Stimulated activated CD4-positive, alpha-beta T cell treated with anti-CD3 and anti-CD28 coated beads, TNF-alpha, amount 100 ng/mL, for 48 hours (primary cell): ENCODE measurements at places on chromosomes 16 and 17.

DNA sequence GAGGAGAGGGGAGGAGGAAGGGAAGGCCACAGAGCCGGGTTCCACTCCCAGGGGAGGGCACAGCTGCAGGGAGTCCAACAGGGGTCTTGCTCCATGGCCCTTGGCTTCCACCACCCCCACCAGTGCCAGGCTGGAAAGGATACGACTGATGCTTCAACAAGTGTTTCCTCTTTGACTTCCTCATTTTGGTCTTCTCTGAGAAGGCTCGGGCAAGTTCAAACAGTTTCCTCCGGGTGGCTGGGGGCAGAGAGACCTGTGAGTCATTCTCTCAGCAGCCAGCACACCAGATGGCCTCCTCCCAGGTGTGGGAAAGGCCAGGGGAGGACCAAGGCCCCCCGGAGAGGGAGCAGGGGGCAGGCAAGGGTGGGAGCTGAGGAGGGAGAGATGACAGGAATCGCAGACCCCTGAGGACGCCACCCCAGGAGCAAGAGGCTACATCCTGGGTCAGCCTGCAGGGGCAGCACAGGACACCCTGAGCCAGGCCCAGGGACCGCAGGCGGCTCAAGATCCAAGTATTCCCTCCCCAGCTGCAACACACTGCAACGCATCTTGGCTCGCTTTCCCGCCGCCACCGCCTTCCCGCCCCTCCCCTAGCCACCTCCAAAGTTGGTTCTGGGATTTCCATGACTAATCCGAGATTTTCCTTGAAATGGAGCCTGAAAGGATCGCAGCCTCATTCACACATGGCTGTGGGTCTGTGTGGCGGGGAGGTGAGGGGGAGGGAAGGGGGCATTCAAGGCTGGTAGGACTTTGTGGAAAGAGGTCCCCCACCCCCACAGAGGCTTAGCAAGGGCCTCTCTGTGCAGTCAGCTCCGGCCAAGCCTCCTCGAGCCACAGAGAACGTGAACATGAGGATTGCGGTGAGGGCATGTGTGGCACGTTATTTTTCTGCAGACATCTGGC, 18.4 kb upstream of the MRPS23 start:
- DNase-seq: no peak

DNA sequence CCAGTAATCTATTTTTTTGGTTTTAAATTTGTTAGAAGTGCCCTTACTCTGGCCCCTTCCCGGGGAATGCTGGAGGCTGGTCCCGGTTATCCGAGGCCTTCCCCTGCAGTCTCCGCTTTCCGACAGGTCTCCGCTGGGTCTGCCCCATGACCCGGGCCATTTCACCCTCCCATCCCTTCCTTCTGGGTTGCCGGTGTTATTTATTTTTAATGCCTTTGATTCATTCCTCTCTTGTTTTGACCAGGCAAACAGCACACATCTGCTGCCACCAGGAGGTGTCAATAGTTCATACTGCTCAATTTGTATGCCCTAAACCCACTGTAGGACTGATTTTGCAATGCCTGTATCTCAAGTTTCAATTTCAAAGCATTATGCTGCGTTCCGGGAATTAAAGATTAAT, 113.2 kb upstream of the IRX5 start:
- DNase-seq: no peak

DNA sequence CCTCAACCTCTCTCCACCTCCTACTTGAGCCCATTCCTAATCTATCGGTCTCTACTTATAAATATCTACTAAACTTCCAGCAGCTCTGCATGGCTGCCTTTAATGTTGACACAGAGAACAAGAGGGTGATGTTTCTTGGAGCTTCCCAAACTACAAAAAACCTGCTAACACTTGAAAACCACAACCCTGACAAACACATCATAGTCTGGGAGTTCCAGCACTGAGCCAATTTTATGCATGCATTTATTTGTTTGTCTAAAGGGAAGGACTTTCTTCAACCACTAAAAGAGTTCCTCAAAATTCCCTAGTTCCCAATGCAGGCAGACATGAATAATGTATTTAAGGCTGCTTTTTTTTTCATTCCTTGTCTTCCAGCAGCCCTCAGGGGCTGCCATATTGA, 331.8 kb upstream of the XYLT1 start:
- DNase-seq: no peak

DNA sequence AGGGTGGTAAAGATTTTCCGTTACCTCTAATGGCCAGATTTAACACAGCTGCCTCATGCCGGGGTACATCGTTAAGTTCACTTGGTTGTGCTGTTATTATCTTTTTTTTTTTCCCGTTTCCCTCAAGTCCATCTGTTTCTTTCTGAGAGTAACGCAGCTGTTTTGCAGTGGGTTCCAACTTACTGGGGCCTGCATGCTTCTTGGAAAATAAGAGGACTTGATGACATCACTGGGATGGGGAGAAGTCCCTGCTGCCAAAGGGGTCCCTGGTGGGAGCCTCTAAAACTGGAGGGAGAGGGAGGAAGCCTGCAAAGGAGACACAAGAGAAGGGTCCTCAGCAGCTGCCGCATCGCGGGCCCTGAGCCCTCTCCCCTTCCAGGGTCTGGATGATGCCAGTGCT, 77.8 kb upstream of the NOL11 start:
- DNase-seq: no peak

DNA sequence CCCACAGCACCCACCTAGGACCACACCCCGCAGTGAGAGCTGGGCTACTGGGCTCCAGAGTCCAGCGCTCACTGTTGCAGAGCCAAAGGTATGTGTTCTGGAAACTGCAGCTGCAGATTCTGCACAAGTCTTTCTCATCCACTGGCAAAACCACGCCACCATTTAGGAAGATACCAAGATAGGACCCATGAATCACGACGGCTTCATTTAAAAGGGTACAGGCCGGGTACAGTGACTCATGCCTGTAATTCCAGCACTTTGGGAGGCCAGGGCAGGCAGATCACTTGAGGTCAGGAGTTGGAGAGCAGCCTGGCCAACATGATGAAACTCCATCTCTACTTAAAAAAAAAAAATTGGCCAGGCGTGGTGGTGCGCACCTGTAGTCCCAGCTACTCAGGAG, 18.8 kb downstream of the FOXF1 start:
- no peak for DNase-seq

DNA sequence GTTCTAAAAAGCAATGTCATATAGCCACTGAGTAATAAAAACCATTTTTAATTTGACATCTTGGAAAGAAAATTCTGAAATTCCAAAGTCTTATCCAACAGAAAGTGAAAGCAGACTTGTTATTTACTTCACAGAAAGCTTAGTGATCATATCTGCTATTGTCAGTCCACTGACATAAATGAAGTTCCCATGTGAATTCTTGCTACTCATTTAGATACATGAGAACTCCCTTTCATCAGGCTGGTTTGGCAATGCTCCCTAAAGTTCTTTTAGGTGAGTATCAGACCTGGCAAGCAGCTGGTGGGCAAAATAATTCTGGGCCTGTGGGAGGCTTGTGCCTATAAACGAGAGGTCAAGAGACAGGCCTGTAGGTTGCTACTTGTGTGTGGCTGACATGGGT, 23.4 kb downstream of the NME2 start:
- DNase-seq: no peak

DNA sequence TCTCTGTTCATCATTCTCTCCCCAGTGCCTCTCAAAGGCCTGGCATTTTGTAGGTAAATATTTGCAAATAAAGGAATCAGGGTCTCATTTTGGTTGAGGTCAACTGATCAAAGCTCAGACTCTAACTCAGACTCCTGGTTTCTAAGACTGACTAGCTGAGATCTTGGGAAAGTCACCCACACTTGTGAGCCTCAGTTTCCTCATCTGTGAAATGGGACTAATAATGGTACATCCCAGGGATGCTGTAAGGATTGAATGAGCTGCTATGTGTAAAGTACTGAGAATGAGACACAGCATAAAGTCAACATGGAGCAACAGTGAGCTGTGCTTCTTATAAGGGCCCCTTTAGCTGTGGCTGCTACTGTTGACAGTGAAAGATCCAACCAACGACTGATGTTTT, 70.6 kb upstream of the XYLT1 start:
- no peak for DNase-seq

DNA sequence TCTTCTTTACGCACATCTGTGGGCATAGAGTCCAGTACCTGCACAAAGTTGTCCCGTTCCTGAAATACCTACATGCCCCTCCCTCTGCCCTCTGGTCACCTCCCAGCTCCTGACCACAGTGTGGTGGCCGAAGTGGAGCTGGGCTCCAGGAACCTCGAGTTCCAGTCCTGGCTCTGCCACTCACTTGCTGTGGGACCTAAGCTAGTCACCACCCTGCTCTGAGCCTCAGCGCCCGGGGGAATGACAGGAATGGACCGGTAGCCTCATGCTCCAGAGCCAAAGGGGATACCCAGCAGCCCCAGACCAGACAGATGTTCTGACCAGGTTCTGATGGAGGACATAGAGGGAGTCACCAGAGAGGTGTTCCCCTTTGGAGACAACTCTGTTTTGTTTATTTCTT, 26.7 kb upstream of the ITGA3 start:
- no peak for DNase-seq
